ENCODE measurements at places on chromosomes 16 and 17.

DNA sequence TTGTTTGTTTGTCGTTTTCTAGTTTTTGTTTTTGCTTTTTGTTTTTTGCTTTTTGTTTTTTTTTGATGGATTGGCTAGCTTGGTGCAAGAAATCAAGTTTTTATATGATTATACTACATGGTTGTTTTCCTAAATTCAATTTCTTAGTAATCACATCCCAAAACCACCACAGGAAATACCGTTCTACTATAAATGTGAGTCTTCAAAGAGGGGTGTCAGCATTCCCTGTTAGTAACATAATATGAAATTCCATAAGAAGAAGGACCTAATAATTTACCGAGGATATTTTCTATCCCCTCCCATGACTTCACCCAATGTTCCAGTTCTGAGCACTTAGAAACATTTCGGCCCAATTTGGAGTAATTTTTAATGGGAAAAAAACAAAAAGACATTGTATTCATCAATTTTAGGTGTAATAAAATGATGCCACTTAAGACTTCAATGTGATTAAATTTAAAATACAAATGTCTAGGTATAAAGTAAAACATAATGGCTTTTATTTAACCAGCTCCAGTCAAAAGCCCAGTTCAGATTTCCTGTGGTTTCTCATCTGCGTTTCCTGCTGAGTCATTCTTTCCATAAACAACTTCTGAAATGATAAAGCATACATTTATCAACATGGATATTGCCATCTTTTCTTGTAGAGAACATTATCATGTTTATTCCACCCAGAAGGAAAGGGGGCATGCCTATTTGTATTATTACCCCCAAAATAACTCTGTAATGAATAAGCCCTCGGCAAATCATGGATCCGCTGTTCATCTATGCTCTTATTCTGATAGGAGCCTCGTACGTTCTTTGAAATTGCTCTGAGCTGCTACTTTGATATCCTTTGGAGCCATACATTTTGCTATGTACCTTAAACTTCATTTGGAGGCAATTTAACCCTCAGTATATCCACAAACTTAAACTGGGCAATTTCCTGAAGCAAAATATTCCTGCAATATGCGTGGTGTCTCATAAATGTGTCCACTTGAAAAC, 28.1 kb downstream of the HSBP1 start:
- DNase-seq: no peak

DNA sequence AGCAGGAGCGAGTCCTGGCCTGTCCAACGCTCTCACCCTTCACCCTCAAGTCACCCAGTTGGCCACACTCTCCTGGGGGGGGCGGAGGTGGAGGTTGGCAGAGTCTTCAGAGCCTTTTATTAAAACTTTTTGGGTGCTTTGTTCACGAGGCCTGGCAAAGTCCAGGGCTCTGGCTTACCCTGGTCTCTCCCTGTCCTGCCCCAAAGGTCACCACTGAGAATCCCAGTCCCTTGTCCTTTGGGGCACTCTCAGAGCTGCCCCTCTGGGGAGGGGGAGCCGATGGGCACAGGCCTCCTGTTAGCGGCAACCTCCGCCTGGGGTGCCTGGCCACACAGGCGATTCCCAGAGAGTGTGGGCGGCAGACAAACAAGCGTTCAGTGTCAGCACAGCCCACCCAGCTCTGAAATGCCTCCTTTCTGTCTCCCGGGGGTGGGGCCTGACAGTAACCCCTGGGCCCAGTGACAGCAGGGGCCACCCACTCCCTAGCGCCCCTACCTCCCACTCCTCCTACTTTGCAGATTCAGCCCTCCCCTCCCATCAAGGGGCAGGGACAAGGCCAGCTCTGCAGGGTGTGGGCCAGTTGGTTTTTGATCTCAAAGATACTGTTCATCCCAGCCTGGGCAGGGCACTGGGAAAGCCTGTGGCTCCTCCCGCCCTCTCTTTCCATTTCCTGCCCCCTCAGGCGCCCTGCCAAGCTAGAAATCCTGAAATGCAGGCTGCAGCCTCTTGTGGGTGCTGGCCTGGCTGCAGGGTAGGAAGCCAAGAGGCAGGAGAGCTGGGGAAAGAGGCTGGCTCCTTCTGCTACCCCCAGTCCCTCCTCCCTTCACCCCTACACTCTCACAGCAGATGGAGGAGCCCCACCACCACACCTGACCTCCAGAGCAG, 36.6 kb upstream of the EMP2 start:
- DNase-seq: no peak

- DNase-seq: peak; percentile 62
Measured at GRCh38 chr16:50152351-50152806, 727 bp upstream of the TENT4B start.

DNA sequence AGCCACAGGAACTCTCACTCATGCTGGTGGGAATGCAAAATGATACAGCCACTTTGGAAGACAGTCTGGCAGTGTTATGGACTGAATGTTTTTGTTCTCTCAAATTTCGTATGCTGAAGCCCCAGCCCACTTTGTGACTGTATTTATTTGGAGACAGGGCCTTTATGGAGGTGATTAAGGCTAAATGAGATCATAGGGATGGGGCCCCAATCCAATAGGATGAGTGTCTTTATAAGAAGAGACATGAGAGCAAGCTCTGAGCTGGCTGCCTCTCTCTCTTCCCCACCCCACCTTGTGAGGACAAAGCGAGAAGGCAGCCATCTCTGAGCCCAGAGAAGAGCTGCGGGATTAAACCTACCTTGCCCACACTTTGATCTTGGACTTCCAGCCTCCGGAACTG, 21.9 kb upstream of the RAI1 start:
- DNase-seq: no peak

DNA sequence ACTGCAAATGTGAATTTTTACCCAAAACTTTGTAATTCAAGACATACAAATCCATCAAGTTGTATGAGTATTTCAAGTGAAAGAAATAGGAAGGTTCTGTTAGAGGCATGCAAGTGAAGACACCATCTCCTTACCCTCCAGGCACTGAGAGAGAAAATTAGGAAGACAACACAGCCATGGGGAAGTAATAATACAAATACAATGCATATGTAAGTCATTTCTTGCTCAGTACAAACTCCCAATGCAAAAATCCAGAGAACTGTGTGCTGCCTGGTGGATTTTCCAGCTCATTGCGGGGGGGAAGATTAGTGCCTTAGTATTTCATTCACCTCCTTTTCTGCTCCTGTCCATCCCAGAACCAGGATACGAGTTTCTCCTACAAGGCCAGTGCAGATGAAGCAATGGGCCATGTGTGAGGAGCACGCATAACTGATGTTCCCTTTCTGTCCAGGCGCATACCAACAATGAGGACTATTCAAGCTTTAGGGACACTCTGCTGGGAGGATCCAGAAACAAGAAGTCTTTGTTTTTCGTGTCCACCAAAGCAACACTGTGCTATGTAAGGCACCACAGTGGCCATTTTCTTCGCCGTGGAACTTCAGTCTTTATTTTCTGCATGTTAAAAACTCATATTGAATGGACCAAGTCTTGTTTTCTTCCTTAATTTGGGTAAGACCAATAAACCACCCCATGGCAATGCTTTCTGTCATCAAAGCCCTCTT, 143.7 kb upstream of the RCVRN start:
- no peak for DNase-seq
